ENCODE measurements at places on chromosomes 16 and 17.

DNA sequence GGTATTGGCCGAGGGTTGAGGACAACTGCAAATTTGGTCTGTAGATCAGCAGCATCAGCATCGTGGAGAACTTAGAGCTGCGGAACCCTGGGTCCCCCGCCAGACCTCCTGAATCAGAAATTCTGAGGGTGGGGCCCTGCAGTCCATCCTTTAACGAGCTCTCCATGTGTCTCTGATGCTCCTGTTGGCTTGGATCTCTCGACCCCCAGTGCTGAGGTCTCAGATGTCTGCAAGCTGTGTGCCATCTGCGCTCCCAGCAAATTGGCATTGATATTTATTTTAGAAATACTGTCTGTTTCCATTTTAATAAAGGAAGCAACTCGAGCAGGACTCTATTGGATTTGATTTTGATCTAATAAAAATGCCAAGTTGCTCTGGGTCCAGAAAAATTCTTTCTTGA is 250.0 kb downstream of the KATNIP start:
- DNase-seq: no peak

GRCh38 chr16:89972244-89973234 is 24.0 kb downstream of the DEF8 start:
- DNase-seq: peak; percentile 82

GRCh38 chr16:70161350-70161749 is 12.2 kb upstream of the CLEC18C start:
- DNase-seq: no peak

DNA sequence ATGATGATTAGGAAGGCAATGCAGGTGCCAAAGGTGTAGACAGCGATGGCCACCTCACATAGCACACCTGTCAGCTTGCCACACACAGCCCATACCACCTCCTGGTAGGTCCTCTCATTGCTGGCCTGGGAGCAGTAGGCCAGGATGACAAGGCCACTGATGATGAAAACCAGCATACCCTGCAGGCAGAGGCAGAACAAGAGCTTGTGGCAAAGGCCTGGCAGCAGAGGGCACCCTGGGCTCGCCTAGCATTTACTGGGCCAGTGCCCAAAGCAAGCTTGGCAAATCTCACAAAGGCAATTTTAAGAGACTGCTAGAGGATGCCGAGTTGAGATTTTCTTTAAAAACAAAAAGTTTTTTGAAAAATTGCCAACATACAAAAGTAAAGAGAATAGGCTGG is 5.9 kb downstream of the SLC38A7 start:
- peak; percentile 13 for DNase-seq

- DNase-seq: peak; percentile 92
Measured at GRCh38 chr16:1182950-1183907, 30.3 kb downstream of the CACNA1H start.

DNA sequence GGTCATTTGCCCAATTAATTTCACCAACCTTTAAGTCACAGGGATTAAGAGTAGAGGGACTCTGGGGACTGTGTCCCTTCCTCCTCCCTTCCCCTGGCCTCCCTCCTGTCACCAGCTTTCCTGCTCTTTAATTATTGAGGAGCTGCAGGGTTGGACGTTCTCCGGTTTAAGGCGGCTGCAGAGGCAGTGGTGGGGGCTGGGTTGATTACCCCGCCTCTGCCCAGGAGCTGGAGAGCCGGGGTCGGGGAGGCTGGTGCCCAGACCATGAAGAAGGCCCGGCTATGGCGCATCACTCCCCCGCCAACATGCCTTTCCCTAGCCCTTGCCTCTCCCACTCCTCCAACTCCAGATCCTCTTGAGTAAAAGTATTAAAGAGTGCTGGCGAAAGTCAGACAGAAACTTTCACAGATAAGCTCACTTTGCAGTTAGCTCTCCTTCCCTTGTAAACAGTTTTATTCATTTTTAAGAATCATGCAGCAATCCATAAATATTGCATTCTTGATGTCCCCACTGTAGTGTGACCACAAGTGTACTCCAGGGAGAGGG is 1.1 kb upstream of the FOXJ1 start:
- DNase-seq: no peak

- no peak for DNase-seq
Measured at GRCh38 chr16:84018710-84019109, 23.9 kb downstream of the SLC38A8 start.

- no peak for DNase-seq
Measured at GRCh38 chr17:4712526-4712925, 2.1 kb downstream of the ARRB2 start.

DNA sequence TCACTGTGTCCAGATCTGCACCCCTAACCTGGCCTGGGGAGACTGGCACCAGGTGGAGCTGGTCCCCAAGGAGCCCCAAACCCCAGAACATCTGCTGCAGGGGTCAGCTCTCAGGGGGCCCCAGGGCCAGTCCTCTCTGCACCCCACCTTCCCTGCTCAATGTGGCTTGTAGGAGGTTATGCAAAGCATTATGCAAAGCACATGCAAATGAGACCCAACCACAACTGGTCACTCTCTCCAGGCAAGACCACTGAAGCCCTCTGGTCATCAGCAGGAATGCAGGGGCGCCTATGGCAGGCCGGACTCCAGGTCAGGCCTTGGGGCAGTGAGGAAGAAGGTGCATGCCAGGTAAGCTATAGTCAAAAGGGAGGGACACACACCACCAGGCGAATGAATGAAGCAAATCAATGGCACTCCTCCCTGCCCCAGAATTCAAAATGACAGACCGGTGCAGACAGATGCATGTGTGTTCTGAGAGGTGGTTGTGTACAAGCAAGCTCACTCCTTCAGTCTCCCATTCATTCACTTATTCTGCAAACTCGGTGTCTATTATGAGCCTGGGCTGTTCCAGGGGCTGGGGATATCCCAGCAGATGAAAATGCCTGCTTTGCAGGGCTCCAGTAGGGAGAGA is 48.0 kb downstream of the TMEM235 start:
- DNase-seq: no peak

- DNase-seq: no peak
Measured at GRCh38 chr16:67187175-67187890, 2.6 kb downstream of the EXOC3L1 start.

GRCh38 chr17:49851387-49852291 is 3.8 kb upstream of the TAC4 start:
- peak; percentile 54 for DNase-seq

DNA sequence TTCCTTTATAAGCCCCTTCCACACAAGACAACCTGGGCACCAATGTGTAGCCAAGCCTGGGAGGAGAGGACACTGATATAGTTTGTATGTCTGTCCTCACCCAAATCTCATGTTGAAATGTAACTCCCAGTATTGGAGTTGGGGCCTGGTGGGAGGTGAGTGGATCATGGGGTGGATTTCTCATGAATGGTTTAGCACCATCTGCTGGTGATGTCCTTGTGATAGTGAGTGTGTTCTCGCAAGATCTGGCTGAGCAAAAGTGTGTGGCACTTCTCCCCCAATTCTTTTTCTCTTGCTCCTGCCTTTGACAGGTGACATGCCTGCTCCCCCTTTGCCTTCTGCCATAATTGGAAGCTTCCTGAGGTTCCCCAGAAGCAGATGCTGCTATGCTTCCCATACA is 135.8 kb downstream of the USP31 start:
- DNase-seq: no peak

GRCh38 chr16:9170470-9170869 is 79.0 kb downstream of the HAPSTR1 start:
- no peak for DNase-seq

DNA sequence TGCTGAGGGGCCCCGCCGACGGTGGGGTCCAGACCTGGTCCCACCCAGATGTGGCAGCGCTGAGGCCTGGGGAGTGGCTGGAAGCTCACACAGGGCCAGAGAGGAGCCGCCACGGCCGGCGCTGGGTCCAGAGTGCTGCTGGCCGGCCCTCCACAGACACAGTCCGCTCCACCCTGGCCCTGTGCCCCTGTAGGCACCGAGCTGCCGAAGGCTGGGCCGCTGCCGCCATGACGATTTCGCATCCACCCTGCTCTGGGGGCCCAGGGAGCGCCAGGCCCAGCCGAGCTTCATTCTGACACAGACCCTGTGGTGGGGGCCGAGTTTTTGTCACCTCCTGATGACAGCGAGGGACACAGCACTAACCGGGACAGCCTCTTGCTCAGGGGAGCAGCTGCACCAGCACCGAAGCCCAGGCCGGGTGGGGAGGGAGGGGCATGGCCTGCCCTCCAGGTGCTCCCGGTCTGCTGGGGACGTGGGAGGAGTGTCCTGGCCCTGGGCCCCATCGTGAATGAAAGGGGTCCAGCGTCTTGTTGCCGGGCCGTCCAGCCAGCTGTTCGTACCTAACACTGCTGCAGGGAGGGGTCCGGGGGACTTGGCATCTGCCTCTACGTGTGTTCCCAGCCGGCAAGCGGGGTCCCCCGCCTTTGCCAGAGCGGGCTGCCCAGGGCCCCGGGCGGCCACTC is 27.1 kb upstream of the SSTR5 start:
- DNase-seq: no peak

All from NCI-H226 (cell line).